ENCODE measurements at places on chromosomes 5 and 9.

GRCh38 chr5:96984506-96985192 is 48.8 kb downstream of the LNPEP start:
- no peak for DNase-seq

DNA sequence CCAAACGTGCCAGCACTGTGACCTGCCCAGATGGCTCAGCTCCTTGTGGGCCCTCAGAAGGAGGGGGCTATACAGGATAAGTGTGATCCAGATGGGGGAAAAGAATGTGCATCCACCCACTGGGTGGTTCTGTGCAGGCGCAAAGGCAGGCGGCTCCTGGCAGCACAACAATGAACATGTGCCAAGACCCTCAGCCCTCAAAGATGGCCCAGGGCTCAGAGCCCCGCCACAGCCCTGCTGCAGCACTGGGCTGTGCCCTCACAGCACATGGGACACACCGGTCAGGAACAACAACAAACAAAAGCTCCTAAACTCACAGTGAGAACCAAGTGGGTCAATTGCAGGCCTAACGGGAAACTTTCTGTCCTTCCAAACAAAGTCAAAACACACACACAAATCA is 4.7 kb downstream of the SEMA4D start:
- no peak for DNase-seq

GRCh38 chr5:121025671-121026070 is 561.6 kb downstream of the PRR16 start:
- no peak for DNase-seq

GRCh38 chr9:37242089-37242488 is 121.7 kb downstream of the ZCCHC7 start:
- no peak for DNase-seq

DNA sequence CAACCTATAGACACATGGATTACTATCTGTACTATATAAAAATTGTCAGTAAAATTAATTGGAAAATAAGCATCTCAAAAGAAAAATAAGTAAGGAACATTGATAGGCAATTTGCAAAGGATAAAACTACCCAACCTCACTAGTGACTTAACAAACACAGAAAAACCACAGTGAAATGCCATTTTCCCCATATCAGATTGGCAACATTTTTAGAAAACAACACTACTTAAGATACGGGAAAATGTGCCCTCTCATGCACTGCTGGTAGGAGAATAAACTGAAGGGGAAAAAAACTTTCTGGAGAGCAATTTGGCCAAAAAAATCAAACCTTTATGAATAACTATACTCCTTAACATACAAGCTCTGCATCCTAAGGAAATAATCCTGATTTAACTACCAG is 254.0 kb downstream of the DEPDC1B start:
- no peak for DNase-seq

DNA sequence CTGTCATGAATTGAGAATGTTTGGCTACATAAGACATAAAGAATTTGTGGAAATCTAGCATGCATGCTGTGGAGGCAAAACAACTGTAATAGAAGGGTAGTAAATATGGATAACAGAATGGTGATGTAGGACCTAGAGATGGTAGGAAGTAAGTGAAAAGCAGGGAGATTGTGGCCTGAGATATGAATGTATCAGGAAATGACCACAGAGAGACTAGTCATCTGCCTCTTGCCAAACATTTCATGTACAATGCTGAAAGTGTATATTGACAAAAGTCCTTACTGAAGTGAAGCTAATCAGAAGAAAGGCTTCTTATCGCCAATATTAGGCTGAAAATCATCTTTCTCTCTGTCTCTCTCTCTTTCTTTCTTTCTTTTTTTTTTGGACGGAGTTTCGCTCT is 873.1 kb upstream of the CTNND2 start:
- no peak for DNase-seq

DNA sequence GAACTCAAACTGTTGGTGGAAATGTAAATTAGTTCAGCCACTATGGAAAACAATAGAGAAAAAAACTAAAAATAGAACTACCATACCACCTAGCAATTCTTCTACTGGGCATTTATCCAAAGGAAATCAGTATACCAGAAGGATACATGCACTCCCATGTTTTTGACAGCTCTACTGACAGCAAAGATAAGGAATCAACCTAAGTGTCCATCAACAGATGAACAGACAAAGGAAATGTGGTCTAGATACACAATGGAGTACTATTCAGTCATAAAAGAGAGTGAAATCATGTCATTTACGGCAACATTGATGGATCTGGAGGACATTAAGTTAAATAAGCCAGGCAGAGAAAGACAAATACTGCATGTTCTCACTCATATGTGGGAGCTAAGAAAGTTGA is 21.8 kb upstream of the C9orf40 start:
- no peak for DNase-seq

DNA sequence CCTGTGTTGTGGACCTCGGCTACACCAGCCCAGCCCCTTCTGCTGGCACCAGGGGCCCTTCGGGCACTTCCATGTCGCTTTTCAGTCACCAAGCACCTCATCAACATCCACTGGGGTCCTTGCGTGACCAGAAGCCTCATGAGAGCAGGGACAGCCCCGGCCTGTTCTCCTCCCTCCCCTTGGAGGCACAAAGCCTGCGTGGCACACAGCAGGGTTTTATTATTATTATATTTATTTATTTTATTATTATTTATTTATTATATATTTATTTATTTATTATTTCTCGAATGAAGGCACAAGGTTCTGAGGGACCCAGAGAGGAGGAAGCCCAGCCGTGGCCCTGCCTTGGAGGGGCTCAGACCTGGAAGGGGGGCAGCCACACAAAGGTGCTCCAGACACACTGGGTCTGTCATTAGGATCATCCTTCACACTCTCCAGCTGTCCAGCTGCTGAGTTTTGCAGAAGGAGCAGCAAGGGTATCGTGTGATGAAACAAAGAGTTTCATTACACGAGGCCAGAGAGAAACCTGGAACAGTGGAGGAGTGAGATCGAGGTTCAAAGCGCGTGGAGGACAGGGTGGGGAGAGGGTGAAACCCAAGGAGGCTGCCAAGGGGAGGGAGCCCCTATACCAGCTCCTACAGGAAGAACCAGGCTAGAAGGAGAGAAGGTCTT is 5.2 kb downstream of the VAV2 start:
- DNase-seq: no peak

GRCh38 chr5:157860898-157861890 is 2.2 kb upstream of the CLINT1 start:
- no peak for DNase-seq

GRCh38 chr5:147410496-147411358 is 99.1 kb downstream of the DPYSL3 start:
- DNase-seq: no peak

- DNase-seq: no peak
Observed at GRCh38 chr5:143929486-143929885, 117.5 kb downstream of the HMHB1 start.

DNA sequence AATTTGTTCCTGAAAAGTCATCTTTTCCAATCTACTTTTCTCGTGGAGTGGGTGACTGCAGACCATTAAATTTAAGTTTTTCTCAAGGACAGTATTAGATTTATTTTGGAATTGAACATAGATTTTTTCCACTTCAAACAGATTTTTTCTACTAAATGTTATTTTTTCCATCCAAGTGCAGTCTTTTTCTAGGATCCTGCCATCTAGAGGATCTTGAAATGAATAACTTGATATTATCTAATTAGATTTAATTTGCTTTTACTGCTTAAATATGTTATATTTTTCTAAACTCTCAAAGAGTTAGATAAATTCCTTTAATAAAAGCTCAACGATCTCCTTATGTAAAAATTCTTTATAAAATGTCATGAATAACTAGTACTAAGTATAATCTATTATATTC is 136.9 kb upstream of the PRR16 start:
- DNase-seq: no peak

Measured in coronary artery (tissue), 2 donors.